ENCODE measurements at places on chromosomes 12 and 14.

- DNase-seq, result peak; percentile 42
These were observed 398.9 kb upstream of the MIS18BP1 start for GRCh38 chr14:45651890-45652289.

DNA sequence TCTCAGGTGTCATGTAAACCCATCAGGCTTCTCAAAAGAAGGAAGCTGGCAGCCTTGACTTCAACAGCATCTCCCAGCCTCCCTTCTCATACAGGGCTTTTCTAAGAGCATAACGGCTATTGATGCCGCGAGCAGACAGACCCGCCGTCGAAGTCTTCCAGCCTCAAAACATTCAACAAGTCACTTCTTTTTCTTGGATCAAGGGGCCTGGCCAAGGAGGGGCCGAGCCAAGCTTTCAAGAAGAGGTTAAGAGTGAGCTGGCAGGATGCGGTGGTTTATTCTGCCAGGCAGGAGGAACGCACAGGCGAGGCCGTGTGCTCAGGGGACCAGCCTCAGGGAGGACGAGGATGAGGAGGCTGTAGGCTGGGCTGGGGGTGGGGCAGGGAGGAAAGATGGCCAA, 102.9 kb upstream of the RFLNA start:
- no peak for DNase-seq

DNA sequence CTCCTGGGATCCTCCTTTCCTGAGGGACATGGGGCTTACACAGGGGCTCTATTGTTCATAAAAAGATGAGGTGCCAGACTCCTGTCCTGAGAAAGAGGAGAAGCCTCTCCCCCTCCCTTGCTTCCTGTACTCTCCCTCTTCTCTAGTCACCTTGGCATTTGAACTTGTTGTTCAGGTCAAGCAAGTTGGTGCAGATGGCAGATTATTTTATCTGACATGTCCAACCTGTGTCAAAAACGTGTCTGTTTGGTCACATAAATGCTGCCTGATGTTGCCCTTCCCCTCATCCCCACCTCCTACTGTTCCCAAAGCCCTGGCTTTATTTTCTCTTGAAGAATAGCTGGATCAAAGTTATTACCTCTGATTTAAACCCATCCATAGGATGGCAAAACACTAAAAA, 154.8 kb downstream of the TMX1 start:
- DNase-seq, result no peak

GRCh38 chr12:113724794-113725556, 241.2 kb downstream of the RBM19 start:
- DNase-seq, result no peak

GRCh38 chr14:87149583-87150354, 843.2 kb downstream of the GALC start:
- DNase-seq, result no peak

DNA sequence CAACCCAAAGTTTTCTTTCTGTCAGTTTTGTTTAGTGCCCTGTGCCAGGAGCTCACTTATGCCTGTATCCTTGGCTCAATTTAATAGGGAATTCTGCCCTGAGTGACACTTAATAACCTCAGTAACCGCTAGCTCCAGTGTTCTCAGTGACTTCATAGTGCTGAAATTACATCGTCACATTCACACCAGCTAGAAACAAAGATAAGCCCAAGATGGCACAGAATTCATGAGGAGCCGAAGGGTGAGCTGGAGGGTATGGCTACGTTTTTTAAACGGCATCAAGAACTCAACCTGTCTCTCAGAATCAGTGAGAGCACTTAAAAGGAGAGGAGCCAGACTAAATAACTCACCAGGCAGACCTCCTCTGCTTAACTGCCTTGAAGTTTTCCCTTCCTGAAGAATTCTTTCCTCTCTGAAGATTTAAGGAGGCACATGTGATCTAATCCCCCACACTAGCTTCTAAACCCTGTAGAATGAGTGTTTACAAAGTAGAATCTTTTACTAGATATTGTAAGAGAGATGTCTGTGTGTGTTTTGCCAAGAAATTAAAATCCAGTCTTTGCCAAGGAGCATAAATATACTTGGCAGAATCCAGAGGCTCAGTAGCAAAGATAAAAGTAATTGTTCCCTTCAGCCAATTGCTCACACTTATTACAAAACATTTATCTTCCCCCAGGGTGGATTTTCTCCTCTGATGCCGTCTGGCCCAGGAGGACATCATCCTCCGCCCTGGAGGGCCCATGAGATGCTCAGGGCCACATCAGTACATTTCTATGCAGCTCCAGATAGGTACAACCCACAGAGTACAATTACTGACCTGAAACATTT, 37.3 kb downstream of the PTGER2 start:
- no peak for DNase-seq

Measured in HS-27A (cell line).